Stimulated activated CD4-positive, alpha-beta T cell treated with anti-CD3 and anti-CD28 coated beads, Interleukin-4, amount 100 ng/mL, for 48 hours (primary cell): ENCODE measurements at places on chromosomes 2 and 18.

DNA sequence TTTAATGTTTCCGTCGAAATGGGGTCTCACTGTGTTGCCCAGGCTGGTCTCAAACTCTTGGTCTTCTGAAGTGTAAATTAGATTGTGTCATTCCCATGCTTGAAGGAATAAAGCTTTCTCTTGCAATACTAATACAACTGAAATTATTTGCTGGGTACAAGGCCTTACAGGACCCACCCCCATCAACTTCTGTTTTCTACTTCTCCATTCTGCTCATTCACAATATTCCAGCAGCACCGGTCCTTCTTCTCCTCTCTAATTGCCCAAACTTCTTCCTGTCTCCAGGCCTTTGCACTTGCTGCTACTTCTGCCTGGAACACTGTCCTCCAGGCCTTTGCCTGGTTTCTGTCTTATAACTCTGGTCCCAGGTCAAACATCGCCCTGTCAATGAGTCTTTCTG lies 73.8 kb downstream of the APOB start:
- DNase-seq, result no peak

DNA sequence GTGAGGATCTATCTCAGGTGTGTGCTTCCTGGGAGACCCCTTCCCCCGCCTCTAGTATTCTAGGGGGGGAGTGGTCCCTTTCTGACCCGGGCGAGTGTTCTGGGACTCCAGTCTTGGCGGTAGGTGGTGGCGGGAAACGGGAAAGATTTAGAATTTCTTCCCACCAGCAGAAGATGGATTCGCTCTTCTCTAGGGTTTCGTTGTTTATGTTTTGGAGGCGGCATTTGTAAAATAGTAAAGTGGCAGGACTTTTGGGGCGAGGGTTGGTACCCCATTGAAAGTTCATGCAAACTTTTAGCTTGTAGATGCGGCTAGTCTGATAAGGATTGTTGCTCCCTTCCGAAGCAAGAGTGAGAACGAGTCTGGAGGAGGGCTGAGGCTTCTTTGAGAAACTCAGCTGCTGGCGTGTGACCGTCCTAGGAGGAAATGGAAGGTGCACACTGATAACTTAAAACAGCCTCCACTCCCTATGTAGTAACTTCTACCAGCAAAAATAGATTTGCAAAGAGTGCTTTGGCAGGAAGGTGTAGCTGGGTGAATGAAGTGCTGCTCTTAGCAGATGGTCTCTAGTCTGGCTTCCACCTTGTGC lies 412 bp downstream of the GPD2 start:
- DNase-seq, result no peak

DNA sequence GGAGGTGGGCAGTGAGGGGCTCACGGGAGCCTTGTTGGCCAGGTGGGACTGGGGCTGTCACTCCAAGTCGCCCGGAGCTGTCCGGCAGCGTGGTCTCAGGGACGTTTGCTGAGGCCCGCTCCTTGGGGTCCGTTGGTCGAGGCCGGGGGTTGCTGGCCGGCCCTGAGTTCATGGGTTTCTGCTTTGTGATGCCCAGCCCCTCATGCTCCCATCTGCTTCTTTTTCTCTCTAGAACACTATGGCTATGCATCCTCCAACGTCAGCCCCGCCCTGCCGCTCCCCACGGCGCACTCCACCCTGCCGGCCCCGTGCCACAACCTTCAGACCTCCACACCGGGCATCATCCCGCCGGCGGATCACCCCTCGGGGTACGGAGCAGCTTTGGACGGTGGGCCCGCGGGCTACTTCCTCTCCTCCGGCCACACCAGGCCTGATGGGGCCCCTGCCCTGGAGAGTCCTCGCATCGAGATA lies 14.5 kb downstream of the NFATC1 start:
- no peak for DNase-seq

DNA sequence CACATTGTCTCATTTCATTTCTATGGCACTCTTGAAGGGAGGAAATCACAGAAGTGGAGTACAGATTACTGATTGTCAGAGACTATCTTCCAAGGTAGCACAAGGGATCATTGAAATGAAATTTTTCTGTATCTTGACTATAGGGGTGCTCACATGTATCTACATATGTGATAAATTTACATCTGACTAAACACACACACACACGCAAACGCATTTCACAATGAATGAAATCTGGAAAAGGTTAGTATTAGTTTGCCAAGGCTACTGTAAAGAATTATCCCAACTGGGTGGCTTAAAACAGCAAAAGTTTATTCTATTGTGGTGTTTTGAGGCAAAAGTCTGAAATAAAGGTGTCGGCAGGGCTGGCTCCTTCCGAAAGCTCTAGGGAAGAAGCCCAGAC lies 144.6 kb downstream of the SH3BP4 start:
- no peak for DNase-seq

GRCh38 chr2:36277146-36277808 lies 78.3 kb upstream of the CRIM1 start:
- no peak for DNase-seq

GRCh38 chr2:182229297-182229696 lies 197.5 kb downstream of the PDE1A start:
- no peak for DNase-seq

GRCh38 chr2:186693446-186693832 lies 421 bp upstream of the FAM171B start:
- no peak for DNase-seq

GRCh38 chr2:18200771-18201170 lies 322.3 kb downstream of the KCNS3 start:
- no peak for DNase-seq

DNA sequence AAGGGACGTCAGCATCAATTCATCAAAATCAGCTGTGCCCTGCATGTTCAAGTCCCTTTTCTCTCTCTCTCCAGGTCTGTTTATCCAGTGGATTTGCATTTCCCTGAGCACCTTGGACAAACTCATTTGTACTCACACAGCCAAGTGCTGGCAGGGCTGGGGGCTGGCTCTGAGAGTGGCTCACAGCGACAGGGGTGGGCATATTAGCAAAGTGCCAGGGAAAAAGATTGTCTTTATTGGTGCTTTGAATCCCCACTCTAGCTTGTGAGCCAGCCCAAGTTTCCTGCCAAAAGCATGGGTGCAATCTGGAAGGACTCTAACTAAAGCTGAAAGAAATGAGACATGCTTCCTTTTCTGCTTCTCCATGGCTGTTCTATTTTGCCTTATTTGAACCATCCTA lies 56.6 kb downstream of the ACOXL start:
- no peak for DNase-seq

DNA sequence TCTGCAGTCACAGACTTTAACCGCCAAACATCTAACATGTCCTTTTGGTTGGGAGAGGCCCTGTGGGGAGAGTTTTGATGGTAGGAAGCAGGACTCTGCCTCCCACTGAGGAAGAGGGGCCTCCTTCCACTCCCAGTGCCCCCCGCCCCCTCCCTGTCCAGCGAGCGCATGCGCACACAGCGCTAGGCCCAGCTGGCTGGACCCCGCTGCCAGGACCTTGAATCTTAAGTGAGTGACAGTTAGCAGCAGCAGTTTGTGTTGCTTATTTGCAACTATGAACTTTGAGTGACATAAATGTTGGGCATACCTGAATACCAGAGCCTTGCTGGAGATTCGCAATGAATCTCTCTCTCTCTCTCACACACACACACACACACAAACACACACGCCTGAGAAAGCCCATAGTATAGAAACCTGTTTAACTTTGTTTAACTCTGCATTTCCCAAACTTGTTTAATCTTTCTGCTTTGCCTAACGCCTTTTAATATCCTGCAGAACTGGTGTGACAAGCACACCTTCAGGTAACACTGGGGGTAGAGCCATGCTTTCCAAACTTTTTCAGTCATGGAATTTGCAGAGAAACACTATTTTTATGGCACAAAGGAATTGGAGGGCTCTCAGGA lies 134.6 kb upstream of the SMAD2 start:
- no peak for DNase-seq

GRCh38 chr2:239544918-239545465 lies 144.2 kb upstream of the HDAC4 start:
- DNase-seq, result peak; percentile 57

DNA sequence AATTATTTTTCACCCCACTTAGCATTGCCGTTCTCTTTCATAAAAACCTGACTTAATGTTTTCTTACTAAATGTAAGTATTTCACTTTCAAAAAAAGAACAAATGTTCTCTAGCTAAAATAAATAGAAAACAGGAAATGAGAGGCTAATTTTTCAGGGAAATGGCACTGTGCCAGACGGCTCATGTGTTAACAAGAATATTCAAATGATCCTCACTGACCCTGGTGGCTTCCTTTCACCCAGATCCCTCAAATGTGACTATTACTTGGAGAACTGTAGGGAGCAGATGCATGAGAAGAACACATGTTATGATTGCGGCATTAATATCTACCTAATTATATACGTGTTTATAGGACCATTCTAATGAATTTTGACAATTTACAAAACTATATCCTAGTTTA lies 827.7 kb downstream of the SOCS6 start:
- no peak for DNase-seq

GRCh38 chr2:41832218-41832617 lies 215.6 kb upstream of the PKDCC start:
- DNase-seq, result no peak

GRCh38 chr2:32450851-32451250 lies 94.0 kb downstream of the BIRC6 start:
- no peak for DNase-seq

DNA sequence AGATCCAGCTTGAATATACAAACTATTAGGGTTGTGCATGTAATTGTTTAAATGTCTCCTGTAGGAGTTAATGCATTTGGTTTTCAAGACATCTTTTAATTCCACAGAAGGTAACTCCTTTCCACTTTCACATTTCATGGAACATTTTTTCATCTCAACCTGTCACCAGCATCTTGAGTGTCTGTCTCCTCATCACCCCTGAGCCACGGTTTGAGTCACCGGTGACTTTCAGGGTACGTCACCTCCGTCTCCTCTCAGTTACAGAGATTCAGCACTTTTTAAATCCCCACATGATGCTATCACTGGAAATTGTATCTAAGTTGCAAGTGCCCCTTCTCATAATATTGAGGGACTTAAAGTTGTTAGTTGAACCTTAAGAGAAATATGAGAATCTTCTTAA lies 25.3 kb downstream of the GPR55 start:
- peak; percentile 53 for DNase-seq

DNA sequence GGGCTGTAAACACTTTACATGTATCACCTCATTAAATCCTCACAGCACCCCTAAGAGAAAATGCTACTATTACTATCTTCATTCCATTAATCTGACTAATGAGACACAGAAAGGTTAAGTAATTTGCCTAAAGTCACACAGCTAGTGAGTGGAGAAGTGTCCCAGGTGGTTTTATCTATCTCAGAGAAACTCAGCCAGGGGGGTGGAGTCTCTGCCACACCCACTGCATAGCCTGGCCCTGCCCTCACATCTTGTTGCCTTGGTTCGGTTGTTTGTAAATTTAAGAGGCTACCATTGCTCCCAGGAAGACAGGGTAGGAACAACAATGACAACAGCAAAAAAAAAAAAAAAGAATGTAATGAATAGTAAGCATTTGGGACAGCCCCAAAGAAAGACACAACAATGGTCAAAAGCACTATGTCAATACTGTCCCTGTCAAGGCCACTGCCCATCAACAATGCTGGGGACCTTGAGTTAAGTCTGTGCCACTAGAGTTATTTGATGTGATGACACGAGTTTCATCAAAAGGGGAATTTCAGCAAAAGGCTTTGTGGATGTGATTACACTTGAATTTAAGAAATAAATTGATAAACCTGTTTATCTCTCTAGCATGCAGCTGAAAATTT lies 17.5 kb downstream of the CYRIA start:
- no peak for DNase-seq
